NCI-H510A treated with DMSO at 0.1 percent for 48 hours (cell line): ENCODE measurements at places on chromosomes 4 and X.

- no peak for DNase-seq
These were observed 136.7 kb downstream of the PARM1 start for GRCh38 chr4:75069493-75070074.

- no peak for DNase-seq
These were observed 61.0 kb downstream of the ANXA3 start for GRCh38 chr4:78612398-78613178.

- peak; percentile 1 for DNase-seq
These were observed 25.5 kb upstream of the RXFP1 start for GRCh38 chr4:158496030-158496741.

DNA sequence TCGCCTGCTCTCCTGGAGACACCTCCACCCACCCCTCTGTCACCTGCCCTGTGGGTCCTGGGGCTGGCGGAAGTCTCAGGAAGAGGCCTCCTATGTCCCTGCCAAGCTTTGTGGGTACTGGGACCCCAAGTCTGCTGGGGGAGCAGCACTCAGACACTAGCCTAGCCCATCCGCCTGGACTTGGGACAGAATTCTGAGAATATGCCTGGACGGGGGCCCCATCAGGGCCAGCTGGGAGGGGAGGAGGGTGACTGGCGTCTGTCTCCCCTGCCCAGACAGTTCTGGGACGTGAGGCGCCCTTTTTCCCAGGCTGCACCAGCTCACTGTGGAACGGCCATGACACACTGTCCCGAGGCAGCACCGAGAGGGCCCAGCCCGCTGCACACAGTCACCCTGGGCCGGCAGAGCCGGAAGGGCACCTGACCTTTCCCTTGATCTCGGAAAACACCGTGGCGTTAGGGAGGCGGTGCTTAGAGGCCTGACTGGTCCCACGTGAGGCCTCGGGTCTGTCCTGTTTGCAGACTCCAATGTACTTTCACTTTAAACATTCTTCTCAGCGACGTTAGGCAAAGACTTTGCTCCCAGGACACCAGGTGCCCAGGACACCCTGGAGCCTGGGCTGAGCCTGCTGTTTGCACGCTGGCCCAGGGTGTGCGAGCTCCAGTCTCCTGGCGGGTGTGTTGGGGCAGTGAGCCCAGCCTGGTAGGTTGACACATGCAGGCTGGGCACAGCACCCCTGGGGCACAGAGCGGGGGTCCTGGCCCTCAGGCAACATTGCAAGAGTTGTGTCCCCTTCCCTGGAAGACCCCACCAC, 700 bp downstream of the SLC26A1 start:
- DNase-seq: no peak

- DNase-seq: no peak
These were observed 123.3 kb upstream of the STIM2 start for GRCh38 chr4:26737385-26737784.
